Activated T-cell treated with anti-CD3 and anti-CD28 coated beads for 1 hour (primary cell): ENCODE measurements at places on chromosomes 2 and 18.

GRCh38 chr2:64470766-64471295 is 16.9 kb downstream of the LGALSL start:
- no peak for DNase-seq

DNA sequence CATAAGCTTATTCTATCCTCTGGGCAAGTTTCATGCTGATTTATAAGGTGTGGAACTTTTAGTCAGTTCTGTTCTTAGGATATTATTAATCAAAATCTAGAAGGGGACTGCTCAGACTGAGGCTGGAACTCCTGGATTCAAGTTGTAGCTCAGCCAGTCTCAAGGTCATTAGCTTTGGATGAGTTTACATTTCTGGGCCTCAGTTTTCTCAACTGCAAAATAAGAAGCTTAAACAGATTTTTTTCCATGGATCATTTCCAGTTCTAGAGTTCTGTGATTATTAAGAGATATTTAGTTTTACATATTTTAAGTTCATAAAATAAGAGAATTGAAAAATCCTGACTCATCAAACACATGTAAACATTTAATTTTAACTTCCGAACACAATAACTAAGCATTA is 442.5 kb upstream of the PKDCC start:
- DNase-seq = no peak

DNA sequence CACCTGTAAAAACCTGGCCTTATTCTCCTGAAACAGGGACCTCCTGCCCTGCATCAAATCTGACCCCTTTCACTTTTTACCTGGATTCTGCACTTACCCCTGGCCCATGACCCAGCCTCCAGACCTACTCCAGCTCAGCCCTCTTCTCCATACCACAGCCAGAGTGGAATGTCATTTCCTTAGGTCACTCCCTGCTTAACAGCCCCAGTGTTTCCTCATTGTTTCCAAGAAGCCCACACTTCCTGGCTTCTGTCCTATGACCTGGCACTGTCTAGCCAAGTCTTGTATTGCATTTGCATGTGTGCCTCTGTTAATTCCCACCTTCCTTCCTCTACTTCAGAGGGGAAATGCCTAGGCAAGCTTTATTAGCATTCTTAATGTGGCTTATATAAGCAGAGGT is 51.4 kb upstream of the TRIB2 start:
- no peak for DNase-seq

DNA sequence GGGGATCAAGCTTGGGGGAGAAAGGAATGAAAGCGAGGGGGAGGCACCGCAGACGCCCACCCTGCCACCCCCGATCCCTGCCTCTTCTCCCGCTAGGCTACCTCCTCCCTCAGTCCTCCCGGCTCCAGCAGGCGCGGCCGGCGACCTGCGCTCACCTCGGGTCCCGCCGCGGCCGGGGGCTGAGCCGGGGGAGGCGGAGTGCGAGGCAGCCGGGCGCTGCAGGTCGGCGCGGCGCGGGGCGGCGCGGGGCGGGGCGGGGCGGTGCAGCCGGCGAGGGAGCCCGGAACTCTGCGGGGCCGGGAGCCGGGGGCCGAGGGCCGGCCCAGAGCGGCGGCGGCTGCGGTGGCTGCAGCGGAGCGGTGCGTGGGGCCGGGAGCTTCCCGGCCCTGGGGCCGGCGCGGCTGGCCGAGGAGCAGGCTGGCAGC is 477 bp downstream of the ACVR1 start:
- DNase-seq = peak; percentile 40

DNA sequence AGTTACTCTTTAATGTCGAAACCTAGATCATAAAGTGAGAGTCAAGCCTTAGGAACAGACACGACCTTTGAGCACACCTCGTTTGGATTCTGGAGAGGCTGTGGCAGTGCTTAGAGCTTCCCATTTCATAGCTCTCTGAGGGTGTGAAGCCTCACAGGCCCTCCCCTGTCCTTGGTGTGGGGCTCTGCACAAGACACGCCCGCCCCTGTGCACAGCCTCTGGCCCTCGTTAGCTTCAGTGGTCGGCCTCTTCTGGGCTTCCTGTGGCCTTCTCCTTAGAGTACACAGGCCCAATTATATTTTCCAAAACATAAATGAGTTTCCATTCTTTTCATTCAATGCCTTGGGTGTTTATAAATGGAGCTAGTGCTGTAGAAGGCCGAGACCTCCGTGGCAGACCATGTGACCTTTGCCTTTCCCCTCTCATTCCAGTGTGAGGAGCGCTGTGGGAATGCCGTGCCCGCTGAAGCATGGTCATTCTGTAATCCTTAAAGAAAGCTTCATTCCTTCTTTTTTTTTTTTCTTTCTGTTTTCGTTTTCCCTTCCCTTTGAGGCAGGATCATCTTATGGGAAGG is 208.6 kb downstream of the DCDC2C start:
- DNase-seq = no peak

GRCh38 chr18:62500174-62500573 is 22.7 kb upstream of the ZCCHC2 start:
- DNase-seq = no peak

DNA sequence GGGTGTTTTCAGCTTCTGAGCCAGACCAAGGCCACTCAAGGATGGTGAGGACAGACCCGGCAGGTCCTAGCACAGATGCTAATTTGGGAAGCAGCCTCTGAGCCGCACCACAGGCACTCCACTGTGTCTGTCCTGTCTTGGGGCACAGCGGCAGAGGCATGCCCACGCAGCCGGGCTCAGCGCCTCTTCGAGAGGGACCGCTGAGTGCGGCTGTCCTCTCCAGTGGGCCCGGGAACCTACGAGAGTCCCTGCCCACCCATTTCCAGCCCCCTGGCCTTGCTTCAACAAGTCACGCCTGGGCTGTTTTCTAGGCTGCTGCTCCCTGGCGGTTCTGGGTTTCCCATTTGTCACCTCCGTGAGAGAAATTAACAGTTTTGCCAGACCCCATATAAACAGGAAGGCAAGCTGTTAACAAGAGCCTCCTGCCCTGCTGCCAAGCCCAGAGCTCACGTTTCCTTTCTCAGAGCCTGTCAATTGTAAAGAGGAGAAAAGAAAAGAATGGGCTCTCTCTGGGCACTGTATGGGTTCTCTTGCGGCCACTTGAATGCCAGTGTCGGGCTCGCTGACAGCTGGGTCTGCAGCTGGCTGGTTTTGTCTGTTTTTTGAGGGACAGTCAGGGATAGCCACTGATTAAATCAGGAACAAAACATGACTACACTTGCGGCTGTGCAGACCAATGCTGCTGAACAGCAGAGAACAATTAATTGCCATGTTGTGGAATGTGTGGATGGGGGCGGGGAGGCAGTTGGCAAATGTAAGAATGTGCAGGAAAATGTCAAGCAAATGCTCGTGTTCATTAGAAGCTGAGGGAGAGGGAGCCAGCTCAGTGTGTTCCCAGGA is 30.6 kb downstream of the TMEM17 start:
- no peak for DNase-seq

- no peak for DNase-seq
Observed at GRCh38 chr2:26562811-26563645, 78.1 kb downstream of the CIB4 start.

DNA sequence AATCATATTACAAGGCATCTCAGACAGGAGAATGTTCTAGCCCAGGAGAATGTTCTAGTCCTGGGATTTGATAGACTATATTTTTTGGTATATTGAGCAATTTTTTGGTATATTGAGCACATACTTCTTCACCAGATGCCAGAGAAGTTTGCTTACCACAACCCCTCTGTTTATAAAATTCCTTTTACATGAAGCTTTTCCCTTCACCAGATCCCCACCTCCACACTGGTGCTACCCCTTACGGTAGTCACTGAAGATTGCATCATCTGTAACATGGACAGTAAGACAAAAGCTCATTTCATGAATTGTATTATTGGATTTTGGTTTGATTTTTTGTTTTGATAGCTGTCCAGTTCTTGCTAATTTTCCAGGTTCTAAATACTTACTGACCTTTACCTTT is 7.2 kb upstream of the HNMT start:
- DNase-seq = no peak

DNA sequence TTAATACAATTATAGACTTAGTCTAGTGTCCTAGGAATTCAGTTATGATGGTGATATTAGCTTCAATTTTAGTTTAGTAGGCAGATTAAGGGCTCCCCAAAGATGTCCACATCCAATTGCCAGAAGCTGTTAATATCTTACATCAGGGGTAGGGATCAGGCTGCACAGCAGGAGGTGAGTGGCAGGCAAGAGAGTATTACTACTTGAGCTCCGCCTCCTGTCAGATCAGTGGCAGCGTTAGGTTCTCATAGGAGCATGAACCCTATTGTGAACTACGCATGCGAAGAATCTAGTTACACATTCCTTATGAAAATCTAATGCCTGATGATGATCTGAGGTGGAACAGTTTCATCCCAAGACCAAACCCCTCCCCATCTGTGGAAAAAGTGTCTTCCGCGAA is 54.9 kb downstream of the NYAP2 start:
- DNase-seq = no peak

DNA sequence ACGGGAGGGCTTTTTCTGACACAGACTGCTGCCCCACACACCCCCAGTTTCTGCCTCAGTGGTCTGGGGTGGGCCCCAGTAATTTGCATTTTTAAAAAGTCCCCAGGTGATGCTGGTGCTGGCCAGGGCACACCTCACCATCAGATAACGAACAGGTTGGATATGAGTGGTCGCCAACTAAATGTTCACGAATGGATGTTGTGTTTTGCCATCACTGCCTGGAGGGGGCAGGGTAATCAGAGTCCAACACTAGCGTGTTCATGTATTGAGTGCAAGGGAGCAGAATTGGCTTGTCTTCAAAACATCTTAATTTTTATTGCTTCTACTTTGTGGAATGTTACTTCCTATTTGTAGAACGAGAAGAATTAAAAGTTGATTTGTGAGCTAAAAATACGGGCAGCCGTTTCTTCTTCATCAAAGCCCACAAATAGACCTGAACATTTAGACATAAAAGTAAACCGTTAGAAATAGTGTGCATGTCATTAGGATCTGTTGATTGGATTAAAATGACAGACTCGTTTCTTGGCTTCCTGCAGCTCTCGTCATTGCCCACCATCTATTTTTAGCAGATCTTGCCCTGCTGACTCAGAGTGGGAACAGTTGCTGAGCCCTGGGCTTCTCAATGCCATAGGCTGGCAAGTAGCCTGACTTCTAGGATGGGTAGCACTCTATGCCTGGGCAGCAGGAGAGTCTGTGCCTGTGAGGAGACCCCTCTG is 45.2 kb downstream of the NCK2 start:
- DNase-seq = peak; percentile 38

DNA sequence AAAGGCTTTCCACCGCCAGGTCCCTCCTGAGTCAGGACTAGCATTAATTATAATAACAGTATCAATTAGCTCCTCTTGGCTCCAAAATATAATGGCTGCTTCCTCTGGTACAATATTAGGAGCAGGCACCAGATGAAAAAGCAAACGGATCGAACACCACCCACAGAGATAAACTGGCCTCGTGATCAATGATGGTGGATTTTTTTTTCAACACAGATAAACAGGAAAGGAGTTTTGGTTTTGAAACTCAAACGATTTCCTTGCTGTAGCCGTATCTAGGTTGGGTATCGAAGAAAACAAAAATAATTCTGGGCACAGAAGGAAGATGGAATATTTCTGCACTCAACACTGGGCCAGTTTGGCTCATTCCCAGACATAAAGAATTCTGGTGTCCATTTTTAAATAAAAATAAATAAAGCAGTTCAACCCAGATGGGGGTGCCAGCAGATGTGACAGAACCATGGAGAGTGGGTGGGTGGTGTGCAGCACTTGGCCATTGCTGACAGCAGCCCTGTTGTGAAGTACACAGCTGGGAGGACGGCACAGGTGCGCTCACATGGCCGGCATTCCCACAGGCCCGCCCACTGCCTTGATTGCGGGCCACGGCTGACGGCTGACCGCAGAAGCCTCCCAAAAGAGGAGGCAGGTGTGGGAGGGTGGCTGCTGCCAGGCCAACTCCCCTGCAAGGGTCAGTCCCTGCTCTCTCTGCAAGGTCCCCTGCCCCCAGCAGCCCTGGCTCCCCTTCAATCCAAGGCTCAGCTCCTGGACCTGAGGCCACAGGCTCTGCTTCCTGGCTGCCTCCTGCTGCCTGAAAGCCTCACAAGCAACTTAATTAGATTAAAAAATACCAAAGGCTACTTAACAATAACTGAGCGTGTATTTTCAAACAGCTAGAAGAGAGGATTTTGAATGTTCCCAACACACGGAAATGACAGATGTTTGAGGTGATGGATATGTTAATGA is 351.9 kb upstream of the ID2 start:
- DNase-seq = no peak

- DNase-seq = peak; percentile 28
Observed at GRCh38 chr2:28681158-28681571, 70.5 kb upstream of the PPP1CB start.

GRCh38 chr2:203164311-203164935 is 74.4 kb upstream of the CYP20A1 start:
- DNase-seq = no peak
